ENCODE measurements at places on chromosomes 12 and 14.

GRCh38 chr12:55797068-55797467, 20.5 kb downstream of the SARNP start:
- DNase-seq = no peak

- no peak for DNase-seq
These were observed 114.8 kb upstream of the DIO3 start for GRCh38 chr14:101446387-101446969.

- DNase-seq = no peak
These were observed 30.6 kb downstream of the HCAR2 start for GRCh38 chr12:122672515-122672914.

DNA sequence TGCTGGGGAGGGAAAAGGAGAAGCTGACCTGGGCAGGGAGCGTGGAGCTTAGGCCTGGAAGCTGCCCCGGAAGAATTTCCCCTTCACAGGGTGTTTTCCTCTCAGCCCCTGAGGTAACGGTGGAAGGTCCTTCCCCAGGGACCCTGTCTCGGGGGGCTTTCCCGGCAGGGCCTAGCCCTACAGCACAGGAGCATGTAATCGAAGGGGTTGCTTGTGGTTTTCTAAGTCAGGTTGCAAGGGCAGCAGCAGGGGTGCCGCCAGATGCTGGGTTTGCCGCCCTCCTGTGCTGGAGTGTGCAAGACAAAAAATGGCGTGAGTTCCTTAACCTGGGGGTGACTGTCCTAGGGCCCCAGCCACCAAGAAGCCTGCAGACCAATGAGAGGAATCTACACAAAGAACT, 1.6 kb upstream of the KRT74 start:
- DNase-seq = no peak
